ELF-1 (cell line): ENCODE measurements at places on chromosomes 16 and 17.

GRCh38 chr17:71790791-71791190 is 330.0 kb upstream of the SOX9 start:
- no peak for DNase-seq

DNA sequence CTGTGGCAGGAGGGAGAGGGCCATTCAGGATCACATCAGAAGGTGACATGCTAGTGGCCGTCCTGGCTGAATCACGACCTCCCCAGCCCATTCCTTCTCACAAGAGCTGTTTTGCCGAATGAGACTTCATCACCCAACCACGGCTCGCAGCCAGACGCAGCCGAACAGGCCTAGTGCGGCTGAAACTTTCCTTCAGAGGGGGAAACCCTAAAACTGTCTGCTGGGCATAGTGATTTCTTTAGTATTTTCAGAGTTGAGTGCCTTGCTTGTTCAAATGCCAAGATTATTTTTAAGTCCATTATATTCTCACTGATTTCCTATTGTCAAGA is 343.7 kb downstream of the CPPED1 start:
- DNase-seq: no peak

GRCh38 chr17:37043201-37043600 is 94.4 kb downstream of the AATF start:
- no peak for DNase-seq

- no peak for DNase-seq
These were observed 249.7 kb downstream of the ZFHX3 start for GRCh38 chr16:72798264-72798663.

- no peak for DNase-seq
These were observed 53.0 kb downstream of the XYLT1 start for GRCh38 chr16:17417740-17418139.

DNA sequence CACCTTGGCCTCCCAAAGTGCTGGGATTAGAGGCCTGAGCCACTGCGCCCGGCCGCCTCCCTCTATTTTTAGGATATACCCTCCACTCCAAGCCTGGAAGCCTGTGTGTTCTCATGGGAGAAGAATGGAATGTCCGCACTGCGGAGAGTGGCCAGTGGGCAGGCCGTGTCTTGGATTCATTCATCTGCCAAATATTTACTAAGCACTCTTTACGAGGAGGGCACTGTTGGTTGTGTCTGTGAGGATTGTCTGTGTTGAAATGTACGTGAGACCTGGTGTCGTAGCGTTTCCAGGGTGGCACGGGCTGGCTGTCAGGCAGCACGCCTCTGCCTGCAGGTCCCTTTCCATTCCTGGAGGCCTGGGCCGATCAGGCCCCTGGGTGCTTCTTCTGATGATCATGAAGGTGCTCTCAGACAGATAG is 19.2 kb downstream of the PGS1 start:
- DNase-seq: no peak

DNA sequence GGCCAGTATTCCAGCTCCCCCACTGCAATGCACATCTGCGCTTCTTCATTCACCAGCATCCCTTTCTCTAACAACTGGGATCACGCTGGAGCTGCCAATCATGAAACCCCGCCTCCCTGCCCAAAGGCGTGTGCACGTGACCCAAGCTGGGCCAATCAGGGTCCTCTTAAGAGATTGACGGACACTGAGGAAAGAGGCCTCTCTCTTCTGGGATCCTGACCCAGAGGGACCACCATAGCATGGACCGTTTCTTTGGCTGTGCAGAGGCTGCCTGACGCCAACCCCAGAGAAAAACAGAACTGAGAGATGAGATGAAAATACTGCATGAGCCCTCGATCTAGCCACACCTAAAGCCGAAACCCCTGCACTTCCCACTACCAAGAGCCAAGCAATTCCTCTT is 32.0 kb downstream of the COTL1 start:
- DNase-seq: peak; percentile 86

- no peak for DNase-seq
These were observed 8.0 kb upstream of the AKAP1 start for GRCh38 chr17:57077000-57077399.

DNA sequence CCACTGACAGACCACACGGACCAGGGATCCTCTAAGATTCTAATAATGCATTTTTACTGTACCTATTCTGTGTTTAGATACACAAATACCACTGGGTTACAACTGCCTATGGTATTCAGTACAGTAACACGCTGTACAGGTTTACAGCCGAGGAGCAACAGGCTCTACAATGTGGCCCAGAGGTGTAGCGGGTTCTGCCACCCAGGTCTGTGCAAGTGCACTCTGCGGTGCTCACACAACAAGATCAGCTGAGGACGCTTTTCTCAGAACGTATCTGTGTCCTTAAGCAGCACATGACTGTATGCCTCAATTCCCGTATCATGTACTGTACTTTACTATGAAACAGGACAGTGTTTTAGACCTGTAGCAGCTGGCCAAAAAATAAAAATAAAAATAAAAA is 6.5 kb downstream of the ZCCHC14 start:
- DNase-seq: no peak

DNA sequence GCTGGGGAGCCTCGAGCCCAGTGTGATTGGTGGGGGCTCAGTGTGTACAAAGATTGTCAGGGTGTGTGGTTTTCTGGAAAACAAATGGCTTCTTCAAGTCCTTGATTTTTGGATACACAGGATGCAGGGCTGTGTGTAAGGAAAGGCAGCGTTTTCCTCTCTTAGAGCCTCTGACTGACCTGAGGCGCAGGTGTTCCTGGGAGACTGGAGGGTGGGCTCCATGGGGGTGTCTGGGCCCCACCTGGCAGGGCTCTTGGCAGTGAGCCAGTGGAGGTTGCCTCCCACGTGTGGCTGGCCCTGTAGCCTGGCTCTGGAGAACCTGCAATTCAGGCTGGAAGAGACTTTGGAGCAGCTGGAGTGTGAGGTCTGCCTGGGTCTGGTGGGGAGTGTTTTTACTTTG is 5.0 kb downstream of the FOXK2 start:
- DNase-seq: no peak

- peak; percentile 93 for DNase-seq
These were observed 7.7 kb upstream of the PPL start for GRCh38 chr16:4944333-4945281.

DNA sequence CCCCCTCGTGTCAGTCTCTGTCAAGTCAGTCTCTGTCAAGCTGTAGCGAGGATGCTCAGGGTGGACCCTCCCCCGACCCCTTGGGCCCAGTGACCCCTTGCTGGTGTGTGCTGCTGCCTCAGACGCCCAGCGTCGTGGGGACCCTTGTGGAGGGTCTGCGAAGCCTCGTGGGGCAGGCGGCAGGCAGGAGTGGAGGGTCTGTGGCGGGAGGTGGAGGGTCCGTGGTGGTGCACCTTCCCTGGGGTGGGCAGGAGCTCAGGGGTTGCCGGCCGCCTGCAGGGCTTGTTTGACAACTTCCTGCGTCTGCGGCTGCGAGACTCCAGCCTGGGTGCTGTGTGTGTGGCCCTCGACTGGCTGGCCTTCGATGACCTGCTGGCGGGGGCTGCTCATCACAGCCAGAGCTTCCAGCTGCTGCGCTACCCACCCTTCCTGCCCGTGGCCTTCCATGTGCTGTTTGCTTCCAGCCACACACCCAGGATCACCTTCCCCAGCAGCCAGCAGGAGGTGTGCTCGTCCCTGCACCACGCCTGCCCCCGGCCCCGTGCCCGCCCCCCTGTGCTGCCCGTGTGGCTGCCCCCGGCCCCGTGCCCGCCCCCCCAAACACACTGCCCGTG is 5.6 kb downstream of the GNG13 start:
- DNase-seq: no peak

DNA sequence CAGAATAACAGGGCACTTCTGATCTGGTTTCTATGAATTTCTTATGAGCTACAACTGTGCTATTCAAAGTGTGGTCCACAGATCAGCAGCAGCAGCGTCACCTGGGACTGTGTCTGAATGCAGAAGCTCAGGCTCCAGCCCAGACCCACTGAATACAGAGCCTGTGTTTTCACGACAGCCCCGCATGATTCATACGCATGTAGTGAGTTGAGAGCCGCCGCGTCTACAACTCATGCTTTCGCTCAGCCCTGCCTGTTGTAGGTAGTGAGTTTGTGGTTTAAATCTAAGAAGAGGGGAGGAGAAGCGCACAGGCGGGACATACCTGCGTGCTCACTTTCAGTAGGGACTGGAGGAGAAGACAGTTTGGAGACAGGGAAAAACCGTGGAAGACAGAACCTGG is 28.5 kb upstream of the ELAC2 start:
- no peak for DNase-seq

DNA sequence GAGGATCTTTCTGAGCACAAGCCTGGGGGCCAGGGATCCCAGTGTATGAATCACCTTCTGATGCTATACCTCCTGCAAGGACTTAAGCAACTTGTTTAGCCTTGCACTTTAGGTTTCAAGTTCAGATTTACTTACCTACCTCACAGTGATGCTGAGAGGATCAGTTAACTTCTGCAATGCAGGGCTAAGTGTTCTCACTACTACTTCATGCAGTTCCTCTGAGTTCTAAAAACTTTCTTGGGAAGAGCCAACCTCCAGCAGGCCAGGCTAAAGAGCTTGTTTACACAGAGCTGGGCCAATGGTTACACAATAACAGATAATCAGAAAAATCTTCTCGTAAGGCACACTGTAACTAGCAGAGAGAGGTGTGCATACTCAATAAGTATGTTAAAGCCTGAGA is 13.0 kb downstream of the VEZF1 start:
- DNase-seq: no peak

- DNase-seq: no peak
These were observed 33.7 kb downstream of the GINS3 start for GRCh38 chr16:58425756-58426494.

DNA sequence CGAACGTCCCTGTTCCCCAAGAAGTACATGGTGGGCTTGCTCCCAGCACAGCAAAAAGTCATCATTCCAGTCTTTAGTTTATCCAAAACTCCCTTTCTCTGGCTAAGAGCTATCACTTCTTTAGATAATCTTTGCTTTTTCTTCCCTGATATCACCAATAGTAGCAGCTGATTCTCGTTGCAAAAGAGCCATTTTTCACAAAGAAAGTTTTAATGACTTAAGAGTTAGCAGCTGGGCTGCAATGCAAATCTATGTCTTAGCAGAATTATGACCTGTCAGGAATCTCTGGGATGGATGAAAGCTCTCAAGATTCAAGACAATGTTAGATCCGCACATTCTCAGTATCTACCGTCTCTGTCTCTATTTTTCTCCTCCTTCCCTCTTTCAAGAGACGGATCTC is 53.8 kb downstream of the NXN start:
- DNase-seq: no peak

DNA sequence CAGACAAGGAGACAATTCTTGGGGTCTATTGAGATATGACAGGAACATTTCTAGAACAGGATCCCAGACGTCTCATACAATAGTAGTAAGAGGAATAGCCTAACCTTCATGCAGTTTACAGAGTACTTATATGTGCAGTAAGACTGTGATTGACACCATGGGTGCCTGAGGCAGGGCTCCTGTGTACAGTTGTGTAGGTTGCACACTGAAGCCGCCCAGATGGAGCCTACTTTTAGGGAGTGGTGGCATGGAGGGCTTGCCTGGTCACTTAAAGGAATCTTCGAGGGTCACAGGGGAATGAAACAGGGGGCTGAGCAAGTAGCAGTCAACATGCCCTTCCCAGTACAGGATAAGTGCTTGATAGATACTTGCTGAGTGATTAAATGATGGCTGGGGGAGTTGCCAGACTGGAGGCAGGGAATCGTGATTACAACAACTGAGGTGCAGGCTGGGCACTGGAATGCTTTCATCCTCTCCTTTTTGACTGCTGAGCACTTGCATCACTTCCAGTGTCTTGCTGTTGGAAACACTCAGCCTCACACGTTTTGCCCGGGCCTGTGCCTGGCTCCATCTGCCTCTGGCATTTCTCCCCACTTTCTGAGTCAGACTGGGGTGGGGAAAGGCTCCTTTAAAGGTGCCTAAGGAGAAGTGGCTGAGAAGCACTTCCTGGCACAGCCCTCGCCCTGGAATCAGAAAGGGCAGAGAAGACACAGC is 71.0 kb downstream of the COPRS start:
- peak; percentile 46 for DNase-seq

- peak; percentile 20 for DNase-seq
These were observed 8.3 kb downstream of the TSC2 start for GRCh38 chr16:2056077-2056476.

DNA sequence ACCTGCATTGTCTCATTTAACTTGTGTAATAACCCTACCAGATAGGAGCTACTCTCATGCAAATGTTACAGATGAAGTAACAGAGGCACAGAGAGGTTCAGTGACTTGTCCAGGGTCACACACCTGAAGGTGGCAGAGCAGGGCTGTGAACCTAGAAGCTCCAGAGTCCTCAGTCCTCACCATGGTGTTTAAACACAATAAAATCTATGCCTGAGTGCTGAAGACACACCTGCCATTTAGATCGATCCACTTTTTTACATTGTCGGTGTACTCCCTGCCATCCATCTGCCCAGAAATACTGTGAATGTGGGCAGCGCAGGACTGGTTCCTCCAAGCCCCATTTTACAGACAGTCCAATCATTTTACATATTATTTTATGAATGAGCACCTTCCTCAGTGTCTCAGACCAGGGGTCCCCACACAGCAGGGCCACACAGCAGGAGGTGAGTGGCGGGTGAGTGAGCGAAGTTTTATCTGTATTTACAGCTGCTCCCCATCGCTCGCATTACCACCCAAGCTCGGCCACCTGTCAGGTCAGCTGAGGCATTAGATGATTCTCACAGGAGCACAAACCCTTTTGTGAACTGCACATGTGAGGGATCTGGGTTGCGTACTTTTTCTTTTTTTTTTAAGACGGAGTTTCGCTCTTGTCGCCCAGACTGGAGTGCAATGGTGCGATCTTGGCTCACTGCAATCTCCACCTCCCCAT is 5.6 kb downstream of the IL4R start:
- no peak for DNase-seq

- no peak for DNase-seq
These were observed 229.0 kb upstream of the NLRP1 start for GRCh38 chr17:5813357-5813756.

GRCh38 chr16:983044-984030 is 1.8 kb downstream of the SOX8 start:
- DNase-seq: peak; percentile 59

DNA sequence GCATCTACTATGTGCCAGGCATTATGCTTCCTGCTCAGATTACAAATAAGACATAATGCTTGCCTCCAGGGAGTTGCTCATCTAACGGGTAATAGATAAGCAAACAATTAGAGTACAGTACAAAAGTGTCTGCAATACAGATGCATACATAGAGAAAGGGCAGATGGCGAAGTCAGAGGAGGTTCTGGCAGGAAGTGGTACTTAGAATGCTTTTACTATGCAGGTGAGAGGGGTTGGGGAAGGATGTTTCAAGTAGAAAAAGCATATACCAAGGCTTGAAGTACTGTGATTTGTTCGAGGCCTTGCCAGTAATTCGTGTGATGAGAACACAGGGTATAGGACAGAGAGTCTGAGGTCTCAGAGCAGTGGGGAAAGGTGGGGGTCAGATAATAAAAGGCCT is 349.8 kb downstream of the UTP18 start:
- no peak for DNase-seq
